ENCODE measurements at places on chromosomes 6 and 20. TPM values are rescaled to one million over a fixed set of nuclear protein-coding genes. Genes with fewer than 3 reads are reported as not detected.

ERVFRD-1 gene
- not detected for total RNA-seq

DEFB132 gene
- not detected for total RNA-seq

MRS2 gene
- 22.7 TPM for total RNA-seq

GLP1R gene
- total RNA-seq = not detected

TDP2 gene
- total RNA-seq = 27.9 TPM

OR12D3 gene
- not detected for total RNA-seq

PI3 gene
- not detected for total RNA-seq

THBS2 gene
- total RNA-seq = 1,102 TPM

ACTL10 gene
- total RNA-seq = 2.2 TPM
